ENCODE measurements at places on chromosomes 5 and 9.

- DNase-seq, result no peak
Observed at GRCh38 chr9:77807846-77808750, 160.0 kb upstream of the GNA14 start.

GRCh38 chr9:107043886-107044285, 180.9 kb downstream of the ZNF462 start:
- DNase-seq, result no peak

DNA sequence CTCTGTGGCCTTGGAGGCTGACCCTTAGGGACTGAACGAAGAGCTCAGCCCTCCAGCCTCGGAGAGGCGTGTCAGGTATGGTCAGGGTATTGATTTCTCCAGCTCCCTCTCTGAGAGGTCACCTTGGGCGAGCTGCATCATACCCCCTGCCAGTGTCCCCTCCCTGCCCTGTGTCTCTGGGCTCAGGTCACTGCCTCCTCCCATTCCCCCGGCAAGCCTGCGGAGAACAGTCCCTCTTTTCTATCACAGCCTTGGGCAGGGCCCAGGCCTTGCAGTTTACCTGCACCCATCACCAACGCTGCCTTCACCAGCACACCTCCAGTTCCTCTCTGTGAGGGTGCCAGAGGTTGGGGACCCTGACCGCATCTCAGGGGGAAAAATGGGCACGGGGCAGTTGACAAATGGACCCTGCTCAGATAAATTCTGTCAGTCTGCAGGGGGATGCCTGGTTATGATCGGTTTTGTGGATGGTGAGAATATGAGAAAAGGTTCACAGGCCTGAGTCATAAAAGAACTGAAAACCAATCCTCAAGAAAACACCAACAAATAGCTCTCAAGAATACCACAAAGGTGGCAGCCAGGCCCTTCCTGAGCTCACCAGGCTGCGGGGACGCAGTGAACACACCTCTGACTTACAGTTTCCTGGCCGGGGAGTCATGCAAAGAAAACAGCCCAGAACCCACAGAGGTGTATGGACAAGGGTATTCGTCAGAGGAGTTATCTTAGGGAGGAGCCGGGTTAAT, 24.7 kb upstream of the RXRA start:
- DNase-seq, result no peak

DNA sequence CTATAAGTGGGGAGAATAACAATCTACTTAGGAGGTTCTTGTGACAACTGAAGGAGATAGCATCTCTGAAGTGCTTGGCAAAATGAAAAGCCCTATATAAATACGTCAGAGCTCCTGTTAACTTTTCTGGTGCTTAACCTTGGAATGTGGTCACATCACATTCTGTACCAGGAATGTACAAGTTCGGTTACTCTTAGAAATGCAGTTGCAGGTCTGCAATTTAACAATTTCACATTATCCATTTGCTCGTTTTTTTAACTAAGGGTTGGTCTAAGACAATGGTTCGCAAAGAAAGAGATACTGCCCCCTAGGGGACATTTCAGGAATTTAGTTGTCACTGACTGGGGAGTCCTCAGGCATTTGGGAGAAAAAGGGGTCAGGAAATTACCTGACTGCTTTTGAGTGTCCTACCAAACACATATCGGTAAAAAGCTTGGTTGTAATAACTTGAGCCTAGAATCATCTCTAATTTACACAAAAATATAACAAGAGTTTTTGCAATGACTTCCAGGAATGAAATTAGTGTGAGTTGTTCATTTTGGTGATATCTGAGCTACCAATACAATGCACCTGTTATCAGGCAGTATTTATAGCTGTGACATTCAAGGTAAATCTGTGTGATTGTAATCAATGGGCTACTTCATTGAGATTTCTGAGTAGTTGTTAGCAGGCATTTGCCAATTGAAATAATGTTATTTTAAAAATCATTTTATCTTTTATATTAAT, 5.4 kb upstream of the HBEGF start:
- DNase-seq, result no peak

GRCh38 chr9:82419696-82420486, 431.3 kb downstream of the SPATA31D1 start:
- no peak for DNase-seq

GRCh38 chr9:76359365-76359764, 34.9 kb downstream of the RFK start:
- DNase-seq, result no peak

DNA sequence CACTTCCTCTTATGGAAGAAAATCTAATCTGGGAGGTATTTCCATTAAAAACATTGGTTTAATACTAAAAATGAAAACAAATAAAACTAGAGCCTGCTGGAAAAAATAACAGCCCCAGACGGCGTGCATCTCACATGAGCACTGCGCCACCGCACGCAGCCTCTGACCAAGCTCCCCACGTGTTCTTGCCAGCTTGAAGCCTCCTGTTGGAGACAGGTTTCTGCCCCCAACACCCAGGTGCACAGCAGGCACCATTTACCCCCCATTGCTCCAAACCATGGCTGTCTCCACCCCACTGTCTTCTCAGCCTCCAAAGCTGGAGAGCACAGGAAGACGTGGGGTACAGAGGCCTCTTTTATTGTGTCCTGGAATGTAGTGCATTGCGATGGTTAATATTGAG, 10.7 kb upstream of the COL5A1 start:
- DNase-seq, result no peak

GRCh38 chr5:159106193-159106568, 6.5 kb upstream of the EBF1 start:
- DNase-seq, result no peak

- no peak for DNase-seq
Observed at GRCh38 chr5:127801751-127802476, 98.7 kb downstream of the CCDC192 start.

DNA sequence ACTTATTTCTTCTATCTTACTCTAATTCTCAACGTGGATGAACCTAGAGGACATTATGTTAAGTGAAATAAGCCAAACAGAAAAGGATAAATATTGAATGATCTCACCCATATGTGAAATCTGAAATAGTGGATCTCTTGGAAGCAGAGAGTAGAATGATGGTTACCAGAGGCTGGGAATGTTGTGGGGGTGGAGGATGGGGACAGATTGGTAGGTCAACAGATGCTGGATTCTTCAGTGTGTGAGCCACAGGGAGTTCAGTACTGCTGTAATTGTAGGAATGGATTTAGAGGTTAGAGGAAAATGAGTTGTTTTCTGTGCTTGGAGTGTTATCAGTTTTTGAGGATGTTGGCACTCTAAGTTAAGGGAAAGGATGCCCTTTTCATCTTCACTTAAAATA, 190.6 kb downstream of the FBXL7 start:
- DNase-seq, result no peak

DNA sequence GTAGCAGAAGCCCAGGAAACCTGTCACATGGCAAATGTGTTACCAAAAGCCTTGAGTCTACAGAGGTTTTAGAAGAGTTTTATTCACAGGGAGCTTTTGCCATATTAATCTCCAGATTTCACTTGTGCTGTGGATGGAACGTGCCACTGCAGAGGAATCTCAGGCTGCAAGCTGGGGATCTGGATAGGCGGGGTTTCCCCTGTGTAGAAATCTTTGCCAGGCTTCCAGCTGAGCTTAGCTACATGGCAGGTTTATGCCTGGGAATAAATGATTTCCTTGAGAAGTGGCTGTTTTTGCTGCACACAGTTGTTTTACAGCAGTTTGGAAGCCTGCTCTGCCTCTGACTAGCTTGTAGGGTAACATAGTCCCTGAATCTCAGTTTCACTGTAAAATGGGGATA, 224.6 kb upstream of the PLPPR1 start:
- DNase-seq, result no peak

DNA sequence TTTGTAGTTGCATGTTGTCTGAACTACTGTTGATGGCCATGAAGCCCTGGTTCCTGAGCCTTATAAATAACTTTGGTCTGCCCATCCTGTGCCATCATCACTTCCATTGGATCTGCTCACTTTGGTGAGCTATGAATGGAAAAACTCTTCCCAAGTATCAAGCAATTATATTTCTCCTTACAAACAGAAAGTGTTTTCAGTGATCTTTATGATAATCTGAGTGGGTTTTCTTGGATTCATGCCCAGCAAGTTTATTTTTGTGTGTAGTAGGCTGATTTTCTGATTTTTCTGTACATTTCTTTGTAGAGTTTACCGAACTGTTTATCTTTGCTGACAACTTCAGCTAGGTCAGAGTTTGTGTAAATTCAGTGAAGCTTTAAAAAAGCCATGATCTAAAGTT, 31.0 kb downstream of the CAMK4 start:
- no peak for DNase-seq
